ENCODE measurements at places on chromosomes 7 and 10. TPM values are rescaled to one million over a fixed set of nuclear protein-coding genes. Genes with fewer than 3 reads are reported as not detected.

Gene FRAT1
- 2.0 TPM for total RNA-seq

GRCh38 chr7:80934321-80934720 is 15.5 kb upstream of the SEMA3C start:
- H3K36me3 ChIP-seq: no peaks in the 10 kb centered on the region
- no peak overlapping the region for H3K27ac ChIP-seq
- no peaks in the 10 kb centered on the region for H3K4me1 ChIP-seq
- no peak overlapping the region for H3K4me3 ChIP-seq

DNA sequence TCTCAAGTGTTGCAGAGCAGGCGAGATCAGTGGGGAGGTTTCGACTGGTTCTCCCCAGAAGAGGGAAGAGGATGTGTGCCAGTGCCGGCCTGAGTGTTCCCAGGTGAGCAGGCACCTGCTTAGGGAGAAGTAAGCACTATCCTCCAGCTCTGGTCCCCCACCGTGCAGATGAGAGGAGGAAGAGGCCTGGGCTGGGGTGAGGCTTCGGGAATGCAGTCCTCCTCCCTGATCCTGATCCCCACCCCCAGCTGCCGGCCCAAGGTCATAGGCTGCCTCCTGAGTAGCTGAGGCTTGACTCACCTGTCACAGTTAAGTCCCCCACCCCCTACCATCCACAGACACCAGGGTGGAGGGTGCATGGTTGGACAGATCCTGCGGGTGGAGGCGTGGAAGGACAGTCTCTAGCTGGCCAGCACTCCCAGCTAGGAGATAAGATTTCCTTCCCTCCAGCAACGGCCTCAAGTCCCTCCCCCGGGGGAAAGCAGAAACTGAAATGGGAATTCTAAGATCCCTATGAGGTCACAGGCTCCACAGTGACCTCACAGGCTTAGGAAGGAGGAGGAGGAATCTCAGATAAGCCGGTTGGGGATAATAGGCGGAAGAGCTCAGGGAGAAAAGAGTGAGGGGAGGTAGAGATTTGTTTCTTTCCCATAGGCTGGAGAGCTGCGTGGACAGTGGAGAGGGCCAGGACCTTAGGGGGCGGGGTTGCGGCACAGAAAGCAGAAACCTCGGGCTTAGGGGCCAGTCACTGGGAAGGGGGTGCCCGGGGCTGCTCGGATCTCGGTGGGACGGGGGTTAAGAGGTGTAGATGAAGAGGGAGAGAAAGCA is 1.0 kb downstream of the LRCH4 start:
- H3K4me3 ChIP-seq: peak overlapping the region; percentile 75
- DNase-seq: peak; percentile 91
- no peaks in the 10 kb centered on the region for H3K36me3 ChIP-seq
- H3K27me3 ChIP-seq: no peaks in the 10 kb centered on the region

- peaks cover 19% of the 10 kb centered on the region for H3K27me3 ChIP-seq
- H3K4me3 ChIP-seq: no peak overlapping the region
- no peaks in the 10 kb centered on the region for H3K4me1 ChIP-seq
- no peak for DNase-seq
- no peaks in the 10 kb centered on the region for H3K36me3 ChIP-seq
Measured at GRCh38 chr7:45203459-45203858, 45.9 kb downstream of the RAMP3 start.

DNA sequence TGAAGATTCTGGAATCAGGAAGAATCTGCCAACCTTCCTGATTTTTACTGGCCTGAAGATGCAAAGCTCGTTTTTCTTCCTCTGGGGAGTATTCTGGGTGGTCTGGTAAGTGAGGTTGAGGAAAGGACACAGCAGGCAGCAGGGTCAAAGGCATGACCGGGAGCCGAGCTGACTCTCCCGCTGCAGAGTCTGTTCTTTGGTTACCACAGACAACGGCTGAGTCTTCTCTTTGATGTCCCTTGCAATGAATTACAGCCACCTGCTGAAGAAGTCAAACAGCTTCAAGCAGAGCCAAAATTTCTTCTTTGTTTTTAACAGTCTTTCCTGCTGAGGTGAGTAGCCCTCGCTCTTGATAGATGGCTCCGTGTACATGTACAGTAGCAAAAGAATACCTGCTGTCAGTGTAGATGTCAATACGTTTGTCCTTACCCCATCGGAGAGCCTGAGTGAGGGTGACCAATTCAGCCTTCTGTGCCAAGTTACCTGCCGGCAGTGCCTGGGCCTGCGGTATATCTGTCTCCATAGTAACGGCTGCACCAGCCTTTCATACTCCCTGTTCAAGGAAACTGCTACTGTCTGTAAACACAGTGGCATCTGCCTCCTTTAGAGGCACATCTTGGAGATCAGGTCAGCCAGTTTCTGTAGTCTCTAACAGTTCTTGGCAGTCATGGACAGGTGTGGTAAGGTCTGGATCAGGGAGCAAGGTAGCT is 76.4 kb downstream of the PRR15 start:
- DNase-seq: no peak
- no peak overlapping the region for H3K27ac ChIP-seq
- H3K36me3 ChIP-seq: no peaks in the 10 kb centered on the region

GRCh38 chr10:73855413-73855812 is 18.9 kb downstream of the CAMK2G start:
- no peak overlapping the region for H3K27ac ChIP-seq
- no peaks in the 10 kb centered on the region for H3K36me3 ChIP-seq
- DNase-seq: peak; percentile 33
- no peaks in the 10 kb centered on the region for H3K27me3 ChIP-seq
- no peaks in the 10 kb centered on the region for H3K4me1 ChIP-seq
- no peak overlapping the region for H3K4me3 ChIP-seq

DNA sequence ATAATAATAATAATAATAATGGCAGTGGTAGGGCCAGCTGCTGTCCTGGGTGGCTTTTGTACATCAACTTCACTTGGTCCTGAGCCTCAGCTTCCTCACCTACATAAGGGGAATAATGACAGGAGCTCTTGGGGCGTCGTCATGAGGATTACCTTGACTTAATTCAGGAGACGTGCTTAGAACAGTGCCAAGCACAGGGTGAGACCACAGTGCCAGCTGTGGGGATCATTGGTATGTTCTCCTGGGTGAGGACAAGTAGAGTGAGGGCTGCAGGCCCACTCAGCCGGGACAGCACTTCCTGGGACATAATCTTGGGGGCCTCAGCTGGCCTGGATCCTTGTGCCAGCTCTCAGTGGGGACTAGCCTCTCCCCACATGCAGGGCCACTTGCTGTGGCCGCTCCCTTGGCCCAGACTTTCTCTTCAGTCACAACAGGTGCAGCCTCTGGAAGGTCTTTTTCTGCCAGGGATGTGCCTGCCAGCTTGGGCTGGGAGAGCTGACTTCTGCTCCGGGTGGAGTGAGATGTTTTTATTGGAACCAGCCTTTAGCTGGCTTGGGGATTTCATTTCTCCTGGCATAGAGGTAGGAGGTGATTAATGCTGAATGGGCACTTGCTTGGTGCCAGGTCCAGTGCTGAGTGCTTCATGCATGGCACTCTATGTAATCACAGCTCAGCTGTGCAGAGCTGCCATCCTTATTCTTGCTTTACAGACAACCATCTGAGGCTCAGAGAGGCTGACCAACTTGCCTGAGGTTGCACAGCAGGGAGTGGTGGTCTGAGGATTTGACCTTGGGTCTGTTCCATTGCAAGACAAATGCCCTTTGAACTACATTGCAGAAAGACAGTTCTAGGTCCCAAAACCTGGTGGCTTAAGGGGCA is 45.3 kb downstream of the TSPAN15 start:
- no peaks in the 10 kb centered on the region for H3K27me3 ChIP-seq
- peaks cover 18% of the 10 kb centered on the region for H3K4me1 ChIP-seq
- no peaks in the 10 kb centered on the region for H3K36me3 ChIP-seq
- no peak for DNase-seq
- no peak overlapping the region for H3K27ac ChIP-seq

DNA sequence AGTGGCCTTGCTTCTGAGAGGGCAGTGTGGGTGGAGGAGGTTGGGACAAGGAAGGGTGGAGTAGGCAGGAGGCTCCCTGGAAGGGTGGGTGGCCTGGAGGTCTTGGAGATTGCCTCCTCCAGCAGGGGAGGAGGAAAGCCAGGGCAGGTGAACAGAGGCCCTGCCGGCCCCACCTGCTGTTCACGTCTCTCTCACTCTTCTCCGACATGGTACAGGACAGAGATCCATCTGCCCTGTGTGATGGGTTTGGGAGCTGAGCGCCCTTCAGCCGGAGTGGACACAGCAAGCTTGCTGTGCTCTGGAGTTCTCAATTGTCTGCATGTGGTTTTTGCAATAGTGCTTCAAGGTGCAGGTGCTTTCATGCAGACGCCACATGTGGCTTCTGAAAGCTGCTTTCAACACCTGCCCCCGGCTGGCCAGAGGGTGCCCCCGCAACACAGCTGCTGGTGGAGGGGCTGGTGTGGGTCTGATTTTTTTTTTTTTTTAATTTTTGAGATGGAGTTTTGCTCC is 82.8 kb upstream of the GNA12 start:
- H3K36me3 ChIP-seq: no peaks in the 10 kb centered on the region
- no peak for DNase-seq
- H3K27me3 ChIP-seq: no peaks in the 10 kb centered on the region
- H3K4me1 ChIP-seq: no peaks in the 10 kb centered on the region

GRCh38 chr7:46145412-46145811 is 224.3 kb upstream of the IGFBP3 start:
- H3K36me3 ChIP-seq: peaks cover 2% of the 10 kb centered on the region
- H3K4me1 ChIP-seq: no peaks in the 10 kb centered on the region
- H3K27ac ChIP-seq: no peak overlapping the region
- no peaks in the 10 kb centered on the region for H3K27me3 ChIP-seq
- no peak overlapping the region for H3K4me3 ChIP-seq

Gene ANKRD61
- not detected for total RNA-seq

GRCh38 chr7:13106513-13106912 is 419.1 kb downstream of the ARL4A start:
- H3K36me3 ChIP-seq: no peaks in the 10 kb centered on the region
- no peak overlapping the region for H3K4me3 ChIP-seq
- DNase-seq: no peak
- no peak overlapping the region for H3K27ac ChIP-seq
- no peaks in the 10 kb centered on the region for H3K4me1 ChIP-seq

Gene CACNA2D1
- total RNA-seq: 1.8 TPM

Gene GJC3
- total RNA-seq: not detected

- no peaks in the 10 kb centered on the region for H3K27me3 ChIP-seq
- H3K4me3 ChIP-seq: peak overlapping the region; percentile 67
- peak overlapping the region; percentile 88 for H3K27ac ChIP-seq
- H3K4me1 ChIP-seq: peaks cover 14% of the 10 kb centered on the region
- DNase-seq: no peak
Measured at GRCh38 chr10:31031205-31031557, 484 bp downstream of the ZNF438 start.

Gene TAS2R41
- not detected for total RNA-seq

DNA sequence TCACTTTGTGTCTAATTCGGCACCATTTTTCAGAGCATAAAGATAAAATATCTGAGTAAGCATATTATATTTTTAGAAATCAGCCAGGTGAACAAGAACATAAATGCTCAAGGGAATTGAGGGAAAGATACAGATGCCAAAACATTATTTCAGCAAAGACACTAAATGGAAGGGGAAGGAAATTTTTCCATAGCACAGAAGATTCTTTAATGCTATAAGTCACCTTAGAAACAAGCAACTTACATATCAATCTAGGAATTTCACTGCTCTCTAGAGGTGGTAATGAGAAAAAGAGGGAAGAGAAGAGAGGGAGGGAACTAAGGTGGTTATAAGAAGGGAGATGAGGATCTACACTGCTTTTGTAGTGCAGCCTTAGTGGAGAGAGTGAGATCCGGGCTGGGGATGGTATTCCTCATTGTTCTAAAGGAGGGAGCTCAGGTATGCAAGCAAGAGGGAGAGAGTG is 20.4 kb downstream of the ZNF365 start:
- no peaks in the 10 kb centered on the region for H3K36me3 ChIP-seq
- no peak for DNase-seq
- H3K27me3 ChIP-seq: no peaks in the 10 kb centered on the region
- no peak overlapping the region for H3K27ac ChIP-seq
- no peak overlapping the region for H3K4me3 ChIP-seq

DNA sequence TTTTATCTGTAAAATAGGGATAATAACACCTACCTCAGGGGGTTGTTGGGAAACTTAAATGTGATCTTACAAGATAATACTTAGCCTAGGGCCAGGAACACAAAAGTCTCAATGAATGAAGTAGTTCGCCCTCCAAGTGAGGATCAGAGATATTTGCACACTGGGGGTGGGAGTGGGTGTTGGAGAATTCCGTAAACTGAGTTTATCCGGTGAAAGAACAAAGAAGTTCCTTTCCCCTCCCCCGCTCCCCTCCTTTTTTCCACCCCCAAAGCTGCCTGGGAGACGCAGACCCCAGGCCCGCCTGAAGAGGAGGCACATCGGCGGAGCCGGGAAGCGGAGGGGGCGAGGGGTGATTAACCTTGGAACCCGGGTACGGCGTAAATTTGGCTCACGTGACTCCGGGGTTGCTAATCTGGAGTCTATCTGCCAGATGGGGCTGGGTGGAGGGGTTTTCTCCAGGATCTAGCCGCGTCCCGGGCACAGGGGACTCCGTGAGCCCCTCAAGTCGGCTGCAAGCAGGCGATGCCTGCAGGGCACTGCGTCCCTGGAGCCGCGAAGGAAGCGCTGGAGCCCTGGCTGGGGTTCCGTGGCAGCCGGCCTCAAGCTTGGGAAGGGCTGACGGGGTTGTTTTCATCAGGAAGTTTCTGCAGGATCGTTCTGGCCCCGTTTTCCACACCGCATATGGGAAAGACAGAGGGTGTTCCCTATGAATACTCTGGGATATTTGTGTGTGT is 1.4 kb upstream of the PODXL start:
- H3K4me3 ChIP-seq: peak overlapping the region; percentile 78
- H3K27ac ChIP-seq: no peak overlapping the region

Gene DEPP1
- total RNA-seq: not detected

- no peaks in the 10 kb centered on the region for H3K27me3 ChIP-seq
- H3K4me1 ChIP-seq: peaks cover 54% of the 10 kb centered on the region
- no peaks in the 10 kb centered on the region for H3K36me3 ChIP-seq
- DNase-seq: peak; percentile 63
- H3K4me3 ChIP-seq: peak overlapping the region; percentile 18
Measured at GRCh38 chr7:127976738-127977120, 54.5 kb downstream of the LRRC4 start.

Gene NCF1
- total RNA-seq: not detected

DNA sequence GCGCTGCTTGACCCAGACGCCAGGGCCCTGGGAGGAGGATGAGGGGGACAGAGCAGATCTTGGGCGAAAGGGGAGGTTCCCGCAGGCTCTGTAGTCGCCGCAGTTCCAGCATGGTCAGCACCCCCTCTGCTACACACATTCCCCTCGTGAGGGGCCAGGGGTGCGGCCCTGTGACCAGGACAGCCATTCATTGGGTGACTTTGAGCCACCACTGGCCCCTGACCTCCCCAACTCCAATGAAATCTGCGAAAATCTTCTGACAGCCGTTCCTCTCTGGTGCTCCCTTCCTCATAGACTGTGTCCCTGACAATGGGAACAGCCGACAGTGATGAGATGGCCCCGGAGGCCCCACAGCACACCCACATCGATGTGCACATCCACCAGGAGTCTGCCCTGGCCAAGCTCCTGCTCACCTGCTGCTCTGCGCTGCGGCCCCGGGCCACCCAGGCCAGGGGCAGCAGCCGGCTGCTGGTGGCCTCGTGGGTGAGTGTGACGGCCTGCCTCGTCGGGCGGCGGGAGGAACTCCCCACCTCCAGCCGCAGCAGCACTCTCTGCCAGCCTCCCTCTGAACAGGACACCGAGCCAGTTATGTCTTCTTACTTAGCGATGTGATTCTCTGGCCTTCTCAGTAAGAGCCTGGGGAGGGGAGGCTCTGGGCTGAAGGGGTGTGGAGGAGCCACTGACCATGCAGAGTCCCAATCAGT is 825 bp downstream of the TMEM176A start:
- H3K4me3 ChIP-seq: peak overlapping the region; percentile 44
- peaks cover 67% of the 10 kb centered on the region for H3K27me3 ChIP-seq
- no peak overlapping the region for H3K27ac ChIP-seq

- peaks cover 19% of the 10 kb centered on the region for H3K4me1 ChIP-seq
- H3K27me3 ChIP-seq: no peaks in the 10 kb centered on the region
Measured at GRCh38 chr10:12481924-12482323, 132.6 kb downstream of the CAMK1D start.

All from neural progenitor cell (in vitro differentiated cells).